ENCODE measurements at places on chromosomes 7 and 10.

DNA sequence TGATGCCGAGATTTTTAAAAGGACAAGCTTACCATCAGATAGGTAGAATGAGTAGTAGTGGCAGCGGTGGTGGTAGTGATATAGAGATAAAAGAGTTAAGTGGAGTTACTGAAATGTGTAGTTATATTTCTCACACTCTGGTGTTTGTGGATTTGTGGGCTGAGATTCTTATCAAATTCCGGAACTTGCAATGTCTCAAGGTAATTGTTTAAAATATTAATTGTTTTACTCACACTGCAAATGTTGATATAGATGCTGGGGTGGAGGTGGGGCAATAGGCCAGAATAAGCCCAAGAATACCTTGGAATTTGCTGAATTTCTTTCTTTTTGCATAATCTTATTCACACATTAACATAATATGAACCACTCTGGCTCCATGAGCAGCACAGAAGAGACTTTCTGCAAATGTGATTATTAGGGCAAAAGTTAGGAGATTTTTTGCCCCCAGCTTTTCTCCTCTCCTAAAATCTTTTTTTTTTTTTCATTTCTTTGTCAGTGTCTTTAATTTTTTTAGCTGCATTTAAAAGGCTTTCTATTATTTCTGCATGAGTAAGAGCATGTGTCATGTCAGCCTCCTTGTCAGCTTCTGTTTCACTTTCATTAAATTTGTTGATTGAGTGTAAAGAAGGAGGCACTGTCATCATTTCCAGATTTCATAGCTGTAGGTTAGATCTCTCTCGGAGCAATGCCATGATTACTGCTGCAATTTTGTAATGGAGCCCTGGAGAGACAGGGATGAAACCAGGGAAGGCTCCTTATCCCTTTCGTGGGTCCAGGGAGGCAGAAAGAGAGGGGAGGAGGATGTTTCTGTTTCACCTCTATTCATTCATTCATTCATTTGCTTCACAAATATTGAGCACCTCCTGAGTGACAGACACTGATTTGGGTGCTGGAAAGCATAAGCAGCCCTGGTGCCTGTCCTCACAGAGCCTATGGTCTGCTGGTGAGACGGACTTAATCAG lies 13.1 kb upstream of the SGMS1 start:
- no peak for DNase-seq

DNA sequence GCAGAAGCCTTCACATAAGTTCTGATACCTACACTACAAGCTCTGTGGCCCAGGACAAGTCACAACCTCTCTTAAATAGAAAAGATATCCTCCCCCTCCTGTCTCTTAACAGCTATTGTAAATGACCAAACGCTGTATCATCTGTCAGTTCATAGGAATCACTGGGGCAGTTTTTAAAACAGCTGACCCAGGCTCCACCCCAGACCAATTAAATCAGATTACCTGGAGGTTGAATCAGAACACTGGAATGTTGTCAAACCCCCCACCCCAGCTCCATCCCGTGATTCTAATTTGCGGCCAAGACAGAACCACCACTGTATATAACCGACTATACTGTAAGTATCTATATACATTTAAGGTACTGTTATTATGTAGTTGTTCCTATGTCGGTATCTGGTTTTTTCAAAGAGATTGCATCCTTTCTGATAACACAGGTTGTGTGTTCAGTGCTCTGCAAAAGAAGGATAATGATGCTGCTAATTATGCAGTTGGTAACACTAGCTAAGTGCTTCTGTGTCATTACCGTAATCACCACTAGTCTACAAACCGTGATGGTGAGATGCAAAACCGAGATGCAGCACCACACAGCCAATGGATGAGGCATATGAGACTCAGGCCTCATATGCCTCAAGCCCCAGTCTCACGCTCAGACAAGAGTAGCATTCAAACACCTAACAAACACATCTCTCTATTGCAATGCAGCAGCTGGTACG lies 47.4 kb downstream of the TNS3 start:
- no peak for DNase-seq

DNA sequence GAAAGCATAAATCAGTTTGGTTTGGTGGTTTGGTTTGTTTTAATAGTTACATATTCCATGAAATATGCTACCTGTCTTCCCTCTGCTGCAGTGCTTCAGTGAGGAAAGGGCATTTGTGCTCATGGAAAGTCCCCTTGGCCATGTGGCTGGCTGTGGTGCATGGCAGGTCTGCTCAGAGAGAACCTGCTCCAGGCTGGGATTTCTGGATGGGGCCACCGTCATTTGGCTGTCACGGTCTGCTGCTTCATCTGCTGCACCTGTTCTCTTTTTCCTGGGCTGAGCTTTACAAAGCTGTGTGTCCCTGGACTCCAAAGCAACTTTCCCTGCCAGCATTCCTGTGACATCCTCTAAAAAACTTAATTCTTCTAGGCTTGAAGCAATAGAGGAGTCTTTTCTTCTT lies 8.9 kb downstream of the CDK14 start:
- no peak for DNase-seq

- DNase-seq = no peak
Observed at GRCh38 chr7:21134631-21135030, 293.3 kb upstream of the SP4 start.

DNA sequence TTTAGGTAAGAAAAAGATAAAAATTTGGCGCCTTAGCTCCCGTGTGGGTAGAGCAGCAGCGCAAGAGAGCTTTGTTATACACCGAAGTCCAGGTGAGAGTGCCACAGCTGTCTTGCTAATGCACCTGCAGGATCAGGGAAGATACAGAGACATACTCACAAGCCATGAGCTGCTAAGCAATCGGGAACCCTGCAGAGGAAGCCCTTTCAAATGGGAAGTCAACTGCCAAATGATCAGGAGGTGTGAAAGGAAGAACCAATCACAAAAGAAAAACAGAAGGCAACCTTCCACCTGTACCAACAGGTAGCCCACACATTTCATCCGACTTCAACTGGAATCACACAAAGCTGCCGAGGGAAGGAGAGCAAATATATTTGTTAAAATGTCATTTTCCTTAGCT lies 610.5 kb upstream of the PFKP start:
- DNase-seq = no peak

DNA sequence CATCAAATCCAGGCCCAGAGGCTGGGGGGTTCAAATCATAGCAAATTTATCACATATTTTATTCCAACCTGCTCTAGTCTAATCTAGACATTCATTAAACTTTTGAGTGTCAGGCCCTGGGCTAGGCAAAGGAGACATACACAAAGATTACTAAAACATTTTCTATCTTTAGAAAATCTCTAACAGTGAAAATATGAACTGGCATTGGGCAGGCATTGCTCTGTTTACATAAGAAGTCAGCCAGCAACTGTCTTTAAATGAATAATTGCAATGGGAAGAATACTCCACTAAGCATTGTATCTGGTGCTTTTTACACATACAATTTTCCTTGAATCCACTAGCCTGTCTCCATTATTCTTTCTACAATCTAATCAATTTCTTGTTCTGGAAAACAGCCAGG lies 222.5 kb upstream of the LRRN3 start:
- no peak for DNase-seq

GRCh38 chr7:45101748-45102147 lies 9.7 kb downstream of the TBRG4 start:
- DNase-seq = no peak

- no peak for DNase-seq
Observed at GRCh38 chr7:154919344-154920225, 83.3 kb downstream of the PAXIP1 start.

DNA sequence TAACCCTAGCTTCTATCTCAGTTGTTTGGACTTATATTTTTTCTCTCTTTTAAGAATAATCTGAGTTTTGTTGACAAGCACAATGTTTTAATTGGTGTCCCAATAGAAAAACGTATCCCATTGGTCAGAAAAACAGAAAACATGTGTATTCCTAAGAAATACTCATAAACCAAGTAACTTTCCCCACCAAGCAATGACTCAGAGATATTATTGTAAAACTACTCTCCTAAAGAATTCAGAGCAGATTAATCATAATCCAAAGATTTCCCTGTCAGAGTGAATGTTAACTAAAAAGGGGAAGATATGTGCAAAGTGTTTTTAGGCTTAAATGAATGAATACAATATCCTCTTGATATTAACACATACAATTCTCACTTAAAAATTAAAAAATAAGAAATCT lies 29.4 kb upstream of the MBL2 start:
- DNase-seq = no peak

DNA sequence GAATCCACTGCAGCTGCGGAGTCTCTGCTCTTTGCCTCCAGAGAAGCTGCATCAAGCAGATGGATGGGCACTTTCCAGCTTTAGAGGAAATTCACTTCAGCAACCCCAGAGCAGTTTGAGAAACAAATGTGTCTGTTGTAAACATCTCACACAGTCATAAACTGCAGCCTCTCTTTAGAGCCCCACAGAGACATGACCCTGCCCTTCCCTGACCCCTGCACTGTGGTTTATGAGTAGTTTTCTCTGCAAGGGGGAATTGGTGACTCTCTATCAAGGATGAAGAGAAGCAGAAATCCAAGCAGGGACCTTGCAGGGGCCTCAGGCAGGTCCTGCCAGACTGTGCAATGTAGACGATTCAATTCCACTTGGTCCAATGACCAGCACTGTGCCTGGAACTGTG lies 160.2 kb downstream of the SH2D4B start:
- no peak for DNase-seq

- no peak for DNase-seq
Observed at GRCh38 chr7:99340659-99341058, 15.0 kb downstream of the ARPC1A start.

DNA sequence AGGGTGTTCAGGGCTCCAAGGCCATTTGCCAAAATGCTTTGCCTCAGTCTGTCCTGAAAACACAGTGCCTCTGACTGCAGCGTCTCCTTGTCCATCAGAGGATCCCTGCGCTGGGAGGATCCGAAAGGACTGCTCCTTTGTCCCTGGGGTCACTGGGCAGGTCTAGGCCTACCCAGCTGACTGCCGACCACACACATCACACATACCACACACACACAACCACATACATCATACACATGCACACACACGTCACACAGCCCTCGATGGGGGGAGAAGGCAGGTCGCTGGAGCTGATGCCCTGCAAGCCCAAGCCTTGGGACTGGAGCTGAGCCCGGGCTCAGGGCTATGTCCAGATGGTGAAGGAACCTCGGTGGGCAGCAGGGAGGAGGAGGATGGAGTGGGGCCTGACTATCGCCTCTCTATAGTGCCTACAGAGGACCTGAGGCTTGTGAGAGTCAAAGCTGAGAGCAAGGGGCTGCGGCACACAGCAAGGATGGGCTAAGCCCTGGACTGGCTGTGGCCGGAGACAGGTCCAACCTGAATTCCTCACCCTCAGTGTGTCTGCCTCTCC lies 29.1 kb downstream of the GPRIN2 start:
- DNase-seq = no peak

- no peak for DNase-seq
Observed at GRCh38 chr10:3217301-3217700, 44.7 kb upstream of the PITRM1 start.

DNA sequence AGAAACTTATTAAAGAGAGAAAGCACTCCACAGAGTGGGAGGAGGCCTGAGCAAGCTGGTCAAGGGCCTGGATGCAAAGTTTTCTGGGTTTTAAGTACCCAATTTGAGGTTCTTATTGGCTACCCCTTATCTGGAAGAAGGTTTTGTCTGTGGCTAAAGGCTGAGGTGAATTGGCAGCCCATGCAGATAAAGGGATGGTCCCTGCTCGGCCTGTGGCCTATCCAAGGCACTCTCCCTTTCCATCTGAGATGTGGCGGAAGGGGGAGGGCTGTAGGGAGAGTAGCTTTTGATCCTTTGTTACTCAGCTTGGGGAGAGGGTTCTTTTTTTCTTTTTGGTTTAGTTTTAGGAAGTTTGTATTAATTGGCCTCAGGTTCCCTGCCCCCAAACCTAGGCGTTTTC lies 465.1 kb downstream of the ATRNL1 start:
- DNase-seq = no peak

DNA sequence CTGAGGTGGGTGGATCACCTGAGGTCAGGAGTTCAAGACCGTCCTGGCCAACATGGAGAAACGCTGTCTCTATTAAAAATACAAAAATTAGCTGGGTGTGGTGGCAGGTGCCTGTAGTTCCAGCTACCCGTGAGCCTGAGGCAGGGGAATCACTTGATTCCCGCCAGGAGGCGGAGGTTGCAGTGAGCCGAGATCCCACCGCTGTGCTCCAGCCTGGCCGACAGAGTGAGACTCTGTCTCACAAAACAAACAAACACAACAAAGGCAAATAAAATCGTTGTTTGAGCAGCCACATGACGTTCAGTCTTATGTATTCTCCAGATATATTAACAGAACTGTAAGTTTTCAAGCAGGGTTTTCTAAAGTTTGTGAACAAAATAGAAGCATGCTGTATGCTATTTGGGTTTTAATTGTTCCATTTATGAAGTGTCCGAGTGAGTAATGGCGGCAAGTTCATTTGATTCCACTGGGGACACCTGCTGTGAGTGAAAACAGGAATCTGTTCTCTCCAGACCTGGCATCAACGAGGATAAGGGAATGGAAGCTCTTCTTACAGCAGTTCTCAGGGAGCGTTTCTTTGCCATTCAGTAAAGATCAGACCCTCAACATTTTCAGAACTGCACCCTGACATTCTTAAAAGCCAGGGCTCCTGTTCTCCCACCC lies 122.5 kb upstream of the PITRM1 start:
- DNase-seq = no peak

GRCh38 chr10:69731698-69732097 lies 70.0 kb upstream of the COL13A1 start:
- no peak for DNase-seq

GRCh38 chr7:48280100-48280499 lies 108.8 kb downstream of the ABCA13 start:
- DNase-seq = no peak

- no peak for DNase-seq
Observed at GRCh38 chr10:133258066-133258817, 18.4 kb downstream of the ADAM8 start.

DNA sequence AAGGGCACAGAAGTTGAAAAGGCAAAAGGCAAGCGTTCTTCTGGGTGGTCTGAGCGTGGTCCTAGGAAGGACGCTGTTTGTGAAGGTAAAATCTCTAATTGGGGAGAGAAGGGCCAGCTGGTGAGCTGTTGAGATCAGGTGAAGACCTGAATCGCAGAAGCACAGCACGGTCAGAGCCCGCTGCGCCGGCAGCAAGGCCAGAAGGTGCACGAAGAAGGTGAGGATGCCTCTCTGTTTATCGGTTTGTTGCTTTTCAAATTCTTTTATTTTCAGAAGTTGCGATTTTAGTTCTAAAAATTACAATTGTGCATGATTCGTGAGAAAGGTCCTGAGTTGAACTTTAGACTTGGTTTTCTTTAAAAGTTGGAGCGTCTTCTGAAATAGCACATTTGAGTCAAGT lies 247.8 kb upstream of the FOXK1 start:
- DNase-seq = no peak

DNA sequence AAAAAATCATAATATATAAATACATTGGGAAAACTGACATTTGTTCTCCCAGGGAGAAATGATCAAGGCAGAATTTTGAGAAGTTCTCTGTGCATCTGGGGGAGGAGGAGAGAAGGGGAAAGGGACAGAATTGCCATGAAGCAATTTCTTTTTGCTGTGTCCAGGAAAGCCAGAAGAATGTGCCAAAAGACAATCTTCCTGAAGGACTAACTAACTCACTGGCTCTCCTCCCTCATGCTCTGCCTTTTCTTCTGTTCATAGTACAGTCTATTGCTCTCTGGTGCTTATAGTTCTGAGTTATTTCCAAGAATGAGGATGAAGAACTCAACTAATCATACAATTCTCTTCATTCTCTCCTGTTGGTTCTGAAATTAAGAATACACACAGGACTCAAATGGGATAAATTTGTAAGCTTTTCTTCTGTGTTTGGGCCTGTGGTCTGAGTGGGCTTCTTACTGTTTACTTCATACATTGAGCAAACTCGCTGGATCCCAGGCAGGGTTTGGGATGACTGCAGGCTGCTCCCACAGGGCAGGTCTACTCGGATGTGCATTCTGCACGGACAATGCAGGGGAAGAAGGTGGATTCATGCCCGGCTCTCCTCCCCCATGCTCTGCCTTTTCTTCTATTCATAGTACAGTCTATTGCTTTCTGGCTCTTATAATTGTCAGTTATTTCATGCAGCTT lies 22.2 kb upstream of the FAM171A1 start:
- no peak for DNase-seq
